T-helper 22 cell (primary cell): ENCODE measurements at places on chromosomes 6 and 20.

GRCh38 chr6:108801366-108801765, 46.9 kb upstream of the ARMC2 start:
- no peak for DNase-seq

GRCh38 chr6:25302151-25302550, 23.0 kb downstream of the CARMIL1 start:
- DNase-seq: no peak

- DNase-seq: no peak
Observed at GRCh38 chr6:12577124-12577850, 139.3 kb upstream of the PHACTR1 start.

DNA sequence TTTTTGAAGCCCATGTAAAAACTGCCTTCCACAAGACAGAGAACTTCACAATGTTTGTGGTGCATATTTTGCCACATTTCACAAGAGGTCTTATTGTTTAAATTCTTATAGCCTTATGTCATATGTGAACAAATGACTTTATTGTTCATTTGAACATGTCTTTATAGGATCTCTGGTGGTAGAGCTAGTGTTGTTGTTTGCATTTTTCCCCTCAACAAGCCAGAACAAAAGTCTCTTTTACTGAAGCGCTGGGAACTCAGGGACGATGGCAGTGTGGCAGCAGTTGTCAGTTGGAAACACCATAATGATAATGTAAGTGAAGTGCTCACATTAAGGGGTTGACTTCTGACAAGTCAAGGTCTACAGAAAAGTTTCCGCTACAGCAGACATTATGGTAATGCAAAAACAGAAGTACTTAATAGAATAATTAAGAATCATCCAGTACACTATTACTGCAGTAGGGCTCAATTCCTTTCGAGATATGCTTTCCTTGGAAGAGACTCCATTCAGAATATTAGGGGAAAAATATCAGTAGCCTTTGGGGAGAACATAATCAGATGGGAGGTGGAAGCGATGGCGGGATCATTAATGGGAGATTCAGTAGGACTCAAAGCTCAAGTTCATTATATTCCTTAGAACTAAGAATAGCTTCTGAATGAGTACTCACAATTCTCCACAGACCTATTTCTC, 180.0 kb downstream of the GJA10 start:
- no peak for DNase-seq

GRCh38 chr20:16861708-16862107, 113.5 kb downstream of the OTOR start:
- DNase-seq: no peak

DNA sequence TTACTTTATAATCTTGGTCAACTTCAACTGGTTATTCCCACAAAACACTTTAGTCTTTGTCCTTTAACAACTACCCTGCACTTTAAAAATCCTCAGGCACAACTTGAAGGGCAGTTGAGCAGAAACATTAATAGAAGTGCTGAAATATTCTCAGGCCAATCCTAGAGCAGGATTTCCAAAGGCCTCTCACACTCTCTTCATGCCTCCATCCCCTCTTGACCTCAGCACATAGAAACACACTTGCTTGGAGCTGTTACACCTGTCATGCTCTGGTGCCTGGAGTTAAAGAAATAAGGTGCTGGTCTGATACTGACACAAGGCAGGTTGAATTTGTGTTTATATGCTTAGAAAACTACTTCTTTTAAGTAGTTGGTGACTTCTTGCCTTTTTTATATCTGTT, 618.8 kb upstream of the POU3F2 start:
- DNase-seq: no peak

DNA sequence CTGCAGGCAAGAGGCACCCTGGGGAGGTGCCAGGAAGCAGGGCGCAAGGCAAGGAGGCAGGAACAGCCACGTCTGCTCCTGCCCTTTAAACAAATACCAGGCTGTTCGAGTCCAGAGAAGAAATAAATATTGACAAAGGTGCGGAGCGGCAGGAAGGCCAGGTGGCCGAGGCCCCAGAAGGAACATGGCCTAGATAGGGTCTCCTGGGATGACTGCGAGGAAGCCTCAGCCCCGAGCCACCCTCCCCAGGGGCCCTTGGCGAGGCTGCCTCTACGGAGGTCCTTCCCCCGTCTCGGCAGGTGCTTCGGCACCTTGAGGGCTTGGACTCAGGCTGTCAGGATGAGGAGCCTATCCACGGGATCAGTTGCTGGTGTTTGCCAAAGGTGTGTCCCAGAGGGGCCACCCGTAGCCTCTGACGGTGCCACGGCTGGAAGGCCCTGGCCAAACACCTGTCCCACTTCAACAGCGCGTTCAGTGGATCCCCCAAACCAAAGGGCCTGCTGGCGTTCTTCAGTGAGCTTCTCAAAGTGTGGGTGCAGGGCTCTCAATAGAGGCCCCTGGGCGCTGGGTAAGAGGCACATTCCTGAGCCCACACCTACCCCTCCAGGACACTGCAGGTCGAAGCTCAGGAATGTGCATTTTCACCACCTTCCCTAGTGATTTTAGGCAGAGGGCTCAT, 39.8 kb downstream of the SNX5 start:
- DNase-seq: no peak

DNA sequence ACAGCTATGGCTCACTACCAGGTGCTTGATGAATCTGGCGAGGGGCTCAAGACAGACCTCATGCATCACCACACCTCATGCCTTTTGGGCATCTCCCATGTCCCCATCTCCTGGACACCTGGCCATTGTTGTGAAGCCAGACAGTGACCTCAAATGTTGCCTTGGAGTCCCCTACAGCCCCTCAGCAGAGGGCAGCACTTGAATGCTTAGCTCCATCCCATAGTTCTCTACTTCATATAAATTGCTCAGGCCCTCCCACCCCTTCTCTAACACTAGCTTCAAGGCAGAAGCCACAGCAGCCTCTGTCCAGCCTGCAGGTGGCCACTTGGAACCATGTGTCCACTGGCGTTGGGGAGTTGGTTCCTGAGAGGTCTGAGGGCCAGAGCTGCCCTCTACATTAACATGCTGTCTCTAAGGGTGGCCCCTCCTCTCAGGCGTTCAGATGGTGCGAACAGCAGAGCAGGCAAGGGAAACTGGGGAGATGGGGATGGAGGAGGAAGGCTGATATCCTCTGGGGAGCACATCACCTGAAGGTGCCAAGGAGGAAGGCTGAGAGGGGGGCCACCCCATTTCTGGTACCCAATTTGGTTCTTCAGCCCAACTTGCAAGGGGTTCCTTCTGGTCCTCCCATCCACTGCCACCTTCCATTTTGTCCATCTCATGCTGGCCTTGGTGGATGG, 31.3 kb downstream of the MOCS1 start:
- DNase-seq: no peak

DNA sequence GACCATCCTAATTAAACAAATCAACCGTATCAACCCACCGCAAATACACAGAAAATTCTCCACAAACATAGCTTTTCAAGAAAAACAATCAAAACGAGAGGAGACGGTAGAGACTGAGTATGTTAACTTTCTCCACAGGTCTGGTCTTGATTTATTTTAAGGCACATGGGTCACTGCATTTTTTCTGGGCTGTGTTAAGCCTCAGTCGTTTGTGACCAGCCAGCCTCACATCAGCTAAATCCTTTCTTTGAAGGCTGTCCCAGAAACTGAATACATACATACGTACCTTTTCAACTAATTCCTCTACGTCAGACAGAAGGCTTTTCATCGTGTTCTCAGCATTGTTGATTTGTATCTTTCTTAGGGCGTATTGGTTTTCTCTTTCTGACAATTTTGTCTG, 69.4 kb downstream of the LAMA4 start:
- DNase-seq: no peak

DNA sequence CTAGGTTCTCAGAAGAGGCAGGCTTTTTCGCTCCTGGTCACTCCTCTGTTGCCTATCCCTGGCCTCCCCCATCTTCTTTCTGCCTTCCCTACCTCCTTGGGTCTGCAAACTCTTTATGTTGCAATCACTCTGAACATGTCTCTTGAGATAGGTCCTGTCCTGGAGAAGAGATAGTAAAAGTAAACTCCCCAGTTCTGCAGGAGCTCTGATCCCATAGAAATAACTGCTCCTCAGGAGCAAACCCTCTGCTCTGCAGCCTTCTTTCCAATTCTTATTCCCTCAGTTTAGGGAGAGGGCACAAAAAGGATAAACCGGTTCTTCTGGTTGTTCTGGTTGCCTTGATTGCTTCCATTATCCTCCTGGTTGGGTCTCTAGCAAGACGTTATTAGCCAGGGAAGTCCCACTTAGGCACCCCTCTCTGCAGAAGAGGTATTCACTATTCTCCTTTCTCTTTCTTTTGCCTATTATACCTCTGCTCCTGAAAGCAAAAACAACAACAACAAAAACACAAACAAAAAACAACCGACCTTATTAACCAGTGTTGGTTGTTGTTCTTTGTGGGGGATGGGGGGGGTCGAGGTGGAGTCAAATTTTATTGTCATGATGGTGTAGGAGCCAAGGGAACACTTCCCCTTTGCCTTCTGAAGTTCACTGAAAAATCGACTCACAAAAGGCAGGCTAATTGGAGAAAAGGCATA, 973 bp downstream of the TRIM38 start:
- DNase-seq: no peak

- DNase-seq: no peak
Observed at GRCh38 chr6:72272958-72273357, 348.9 kb upstream of the KCNQ5 start.

GRCh38 chr6:168698923-168699322, 257.9 kb downstream of the SMOC2 start:
- DNase-seq: no peak

- DNase-seq: peak; percentile 46
Observed at GRCh38 chr6:33700391-33701050, 11.0 kb downstream of the UQCC2 start.

DNA sequence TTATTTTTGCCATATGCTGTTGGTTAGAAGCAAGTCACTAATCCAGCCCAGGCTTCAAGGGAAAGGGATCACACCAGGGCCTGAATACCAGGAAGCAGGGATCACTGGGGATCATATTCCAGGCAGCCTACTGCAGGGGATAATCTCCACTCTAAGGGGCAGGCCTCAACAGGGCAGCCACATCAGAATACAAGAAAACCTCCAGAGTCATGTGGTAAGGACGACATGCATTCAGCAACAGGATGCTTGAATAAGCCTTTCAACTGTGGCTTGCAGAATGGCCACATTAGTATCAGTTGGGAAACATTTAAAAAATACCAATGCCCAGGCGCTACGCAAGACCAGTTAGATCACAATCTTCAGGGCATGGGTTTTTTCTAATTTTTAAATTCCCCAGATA, 109.1 kb downstream of the LY86 start:
- no peak for DNase-seq

- no peak for DNase-seq
Observed at GRCh38 chr20:51128198-51128597, 105.3 kb upstream of the KCNG1 start.

DNA sequence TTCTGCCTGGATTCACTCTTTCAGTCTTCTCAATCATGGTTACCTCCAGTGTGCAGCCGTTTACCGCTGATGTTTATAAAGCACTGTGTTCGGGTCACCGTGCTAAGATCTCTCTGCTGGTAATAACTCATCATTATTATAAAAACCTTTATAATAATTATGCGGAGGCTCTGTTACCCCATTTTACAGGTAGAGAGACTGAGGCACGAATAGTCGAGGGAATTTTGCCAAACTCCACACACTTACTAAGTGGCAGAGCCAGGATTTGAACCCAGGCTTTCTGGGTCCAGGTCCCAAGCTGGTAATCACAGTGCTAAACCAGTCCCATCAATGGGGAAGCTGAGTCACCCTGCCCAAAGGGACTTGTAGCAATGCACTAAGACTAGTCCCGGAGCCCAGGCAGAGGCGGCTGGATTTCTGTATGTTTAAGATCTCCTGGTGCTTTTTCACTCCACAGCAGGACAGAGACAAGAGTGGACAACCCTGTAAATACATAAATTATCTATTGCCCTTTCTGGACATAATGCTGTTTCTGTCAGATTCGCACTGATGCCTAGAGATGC, 48.1 kb downstream of the SYNJ2 start:
- no peak for DNase-seq

- no peak for DNase-seq
Observed at GRCh38 chr6:104414723-104415122, 445.0 kb downstream of the HACE1 start.

GRCh38 chr6:17583811-17584210, 16.3 kb upstream of the FAM8A1 start:
- DNase-seq: no peak

- no peak for DNase-seq
Observed at GRCh38 chr6:116386581-116387299, 16.0 kb downstream of the DSE start.

DNA sequence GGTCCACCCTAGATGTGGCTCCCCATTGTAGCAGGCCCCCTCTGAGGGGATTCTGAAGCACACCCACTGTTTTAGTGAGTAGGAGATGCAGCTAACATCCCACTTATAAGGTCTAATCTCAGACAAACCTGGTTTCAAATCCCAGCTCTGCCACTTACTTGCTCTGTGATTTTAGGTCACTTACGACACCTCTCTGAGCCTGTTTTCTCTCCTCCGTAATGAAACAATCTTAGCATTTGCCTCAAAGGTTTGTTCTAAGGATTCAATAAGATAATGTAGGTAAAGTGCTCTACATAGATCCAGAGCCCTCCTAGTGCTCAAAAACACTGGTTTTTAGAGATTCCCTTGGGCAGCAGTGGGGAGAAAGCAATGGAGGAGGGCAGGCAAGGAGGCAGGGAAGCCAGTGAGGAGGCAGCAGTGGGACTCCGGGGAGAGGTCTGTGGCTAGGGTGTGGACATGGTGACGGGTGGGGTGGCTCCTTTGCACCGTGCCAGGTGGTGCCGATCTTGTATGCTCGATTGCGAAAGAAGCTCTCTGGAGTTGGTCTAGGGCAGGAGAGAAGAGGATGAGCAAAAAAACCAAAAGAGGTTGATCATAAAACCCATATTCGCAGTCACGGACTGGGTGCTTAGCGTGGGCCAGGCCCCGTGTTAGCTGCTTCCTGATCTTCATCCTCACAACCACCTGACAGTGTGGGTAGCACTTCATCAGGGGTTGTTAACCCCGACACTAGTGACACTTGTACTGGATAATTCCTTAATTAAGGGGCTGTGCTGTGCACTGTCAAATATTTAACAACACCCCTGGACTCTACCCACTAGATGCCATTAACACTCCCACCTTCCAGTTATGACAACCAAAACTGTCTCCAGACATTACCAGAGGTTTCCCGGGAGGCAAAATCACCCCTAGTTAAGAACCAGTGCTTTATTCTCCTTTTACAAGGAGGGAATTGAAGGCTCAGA, 16.8 kb upstream of the PTGIS start:
- no peak for DNase-seq

DNA sequence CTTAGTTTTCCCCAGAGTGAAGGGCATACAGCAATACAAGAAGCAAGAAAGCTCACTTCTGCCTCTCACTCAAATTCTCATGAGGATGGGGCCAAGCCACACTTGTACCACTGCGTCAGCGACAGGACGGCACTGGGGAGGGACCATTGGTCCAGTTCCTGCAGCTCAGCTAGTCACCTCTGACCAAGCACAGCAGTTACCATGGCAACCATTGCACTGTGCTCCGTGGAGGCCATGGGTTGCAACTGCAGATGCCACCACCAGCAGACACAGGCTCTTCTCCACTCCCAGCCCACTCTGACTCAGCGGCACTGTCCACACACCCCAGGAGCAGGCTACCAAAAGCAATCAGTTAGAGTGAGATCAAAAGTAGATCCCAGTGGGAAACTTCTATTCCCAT, 441.1 kb upstream of the ARID1B start:
- no peak for DNase-seq
